ENCODE measurements at places on chromosomes 6 and 20.

GRCh38 chr6:16305246-16305725 lies 66.9 kb downstream of the GMPR start:
- no peak for DNase-seq

- no peak for DNase-seq
These were observed 32.9 kb downstream of the TRAM2 start for GRCh38 chr6:52543729-52544601.

GRCh38 chr6:83974409-83975050 lies 59.0 kb upstream of the MRAP2 start:
- DNase-seq = no peak

DNA sequence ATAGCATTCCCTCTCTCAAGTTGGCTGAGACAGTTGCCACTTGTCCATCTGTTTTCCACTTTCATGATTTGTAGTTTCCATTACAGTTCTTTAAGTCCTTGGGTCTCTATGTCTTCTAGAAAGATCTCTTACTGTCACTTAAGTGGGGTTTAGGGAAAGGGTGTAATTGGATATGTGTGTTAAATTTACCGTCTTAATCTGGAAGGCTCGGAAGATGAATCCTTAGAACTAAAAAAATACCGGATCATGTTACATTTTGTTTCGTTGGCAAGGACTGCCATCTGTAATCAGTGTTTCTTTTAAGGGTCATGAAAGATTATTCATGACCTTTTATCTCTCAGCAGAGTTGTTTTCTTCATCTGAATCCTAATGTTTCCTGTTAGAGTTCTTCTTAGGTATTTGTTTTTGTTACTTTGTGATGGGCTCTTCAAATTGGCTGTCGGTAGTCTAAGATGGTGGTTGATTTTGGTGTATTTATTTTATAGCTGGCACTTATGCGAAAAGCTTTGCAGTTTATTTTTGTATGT lies 21.8 kb upstream of the BTBD3 start:
- DNase-seq = no peak

GRCh38 chr6:129188306-129188705 lies 305.4 kb downstream of the LAMA2 start:
- DNase-seq = no peak

DNA sequence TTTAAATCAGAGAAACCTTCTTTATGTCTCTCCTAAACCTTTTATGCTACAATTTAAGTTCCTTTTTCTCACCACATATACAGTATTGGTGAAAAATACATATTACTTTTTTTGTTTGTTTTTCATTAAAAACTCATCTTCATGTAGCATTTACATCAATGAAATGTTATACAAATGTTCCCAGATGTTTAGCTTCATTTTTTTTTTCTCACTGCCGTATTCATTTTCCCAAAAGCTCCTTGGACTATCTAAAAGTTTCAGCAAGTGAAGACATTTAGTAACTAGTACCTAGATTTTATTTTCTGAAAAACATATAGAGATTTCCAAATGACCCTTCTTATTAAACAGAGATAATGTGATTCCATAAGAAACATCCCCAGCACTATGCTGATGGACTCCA lies 128.9 kb downstream of the BMP5 start:
- DNase-seq = no peak

DNA sequence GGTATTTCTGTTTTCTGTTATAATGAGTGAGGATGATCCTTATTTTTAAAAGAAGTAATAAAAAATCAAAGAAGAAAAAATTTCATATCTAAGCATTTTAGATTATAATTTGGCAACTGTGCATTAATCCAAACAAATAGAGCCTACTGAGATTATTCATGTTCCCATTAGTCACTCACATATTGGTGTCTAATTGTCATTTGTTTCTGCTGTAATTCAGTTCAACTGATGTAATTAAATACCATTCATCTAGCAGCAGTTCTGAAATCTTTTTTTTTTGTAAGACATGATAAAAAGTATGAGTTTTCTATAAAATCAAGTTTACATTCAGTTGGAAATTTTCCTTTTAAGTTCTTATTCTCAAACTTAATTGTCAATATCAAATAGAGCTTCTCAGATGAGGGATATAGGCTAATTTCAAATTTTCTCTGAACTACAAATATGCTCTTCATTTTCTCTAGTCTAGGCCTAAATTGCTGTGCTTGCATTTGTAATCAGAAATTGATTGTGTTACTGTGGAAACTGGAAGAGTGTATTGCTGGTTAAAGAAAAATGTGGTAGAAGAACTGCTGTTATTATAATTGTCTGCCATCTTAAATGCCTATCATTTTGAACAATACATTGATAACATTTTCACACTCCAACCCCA lies 23.6 kb downstream of the PACRG start:
- no peak for DNase-seq

DNA sequence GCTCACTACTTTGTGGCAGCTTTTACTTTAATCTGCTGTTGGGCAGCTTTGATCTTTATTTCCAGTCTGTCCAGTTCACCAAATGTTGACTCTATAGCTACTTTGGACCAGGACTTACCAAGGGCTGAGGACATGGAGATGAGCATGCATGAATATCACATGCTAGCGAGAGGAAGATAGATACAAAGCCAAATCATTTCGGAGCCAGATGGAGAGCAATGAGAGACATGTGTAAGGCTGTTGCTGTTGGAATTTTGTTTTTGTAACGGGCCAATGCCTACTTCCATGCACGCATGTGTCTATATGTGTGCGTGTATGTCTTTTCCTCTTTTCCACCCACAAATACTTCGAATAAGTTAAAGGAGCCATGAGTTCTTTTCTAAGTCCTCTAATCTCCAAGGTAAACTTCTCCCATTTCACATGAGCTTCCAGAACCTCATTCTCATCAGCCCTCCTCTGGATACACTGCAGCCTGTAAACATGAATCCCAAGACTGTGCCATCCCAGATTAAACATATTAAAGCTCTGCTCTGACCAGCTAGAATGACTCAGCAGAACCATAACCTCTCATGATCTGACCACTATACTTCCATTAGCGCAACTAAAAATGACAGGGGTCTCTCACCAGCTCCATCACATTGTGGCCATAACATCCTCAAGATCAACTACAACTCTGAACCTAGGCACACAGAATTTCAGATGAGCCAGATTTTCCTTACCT lies 160.7 kb downstream of the LRFN2 start:
- no peak for DNase-seq

DNA sequence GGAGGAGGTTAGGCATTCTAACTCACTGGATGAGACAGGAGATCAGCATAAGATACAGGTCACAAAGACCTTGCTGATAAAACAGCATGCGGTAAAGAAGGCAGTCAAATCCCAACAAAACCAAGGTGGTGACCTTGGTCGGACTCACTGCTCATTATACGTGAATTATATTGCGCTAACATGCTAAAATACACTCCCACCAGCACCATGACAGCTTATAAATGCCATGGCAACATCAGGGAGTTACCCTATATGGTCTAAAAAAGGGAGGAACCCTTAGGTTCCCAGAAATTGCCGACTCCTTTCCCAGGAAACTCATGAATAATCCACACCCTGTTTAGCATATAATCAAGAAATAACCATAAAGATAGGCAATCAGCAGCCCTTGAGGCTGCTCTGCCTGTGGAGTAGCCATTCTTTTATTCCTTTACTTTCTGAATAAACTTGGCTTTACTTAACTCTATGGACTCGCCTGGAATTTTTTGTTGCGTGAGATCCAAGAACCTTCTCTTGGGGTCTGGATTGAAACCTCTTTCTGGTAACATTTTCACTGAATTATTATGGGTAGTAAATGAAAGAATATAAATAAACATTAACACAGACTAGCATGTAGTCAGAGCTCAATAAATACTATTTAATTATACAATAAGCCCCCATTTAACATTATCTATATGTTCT lies 3.0 kb upstream of the LAMA4 start:
- DNase-seq = no peak

Data from activated naive CD4-positive, alpha-beta T cell (primary cell).